HuH-7 (cell line): ENCODE measurements at places on chromosomes 1 and 21.
A peak's percentile ranks its signal among the peaks of the same experiment; 100 is the strongest.

DNA sequence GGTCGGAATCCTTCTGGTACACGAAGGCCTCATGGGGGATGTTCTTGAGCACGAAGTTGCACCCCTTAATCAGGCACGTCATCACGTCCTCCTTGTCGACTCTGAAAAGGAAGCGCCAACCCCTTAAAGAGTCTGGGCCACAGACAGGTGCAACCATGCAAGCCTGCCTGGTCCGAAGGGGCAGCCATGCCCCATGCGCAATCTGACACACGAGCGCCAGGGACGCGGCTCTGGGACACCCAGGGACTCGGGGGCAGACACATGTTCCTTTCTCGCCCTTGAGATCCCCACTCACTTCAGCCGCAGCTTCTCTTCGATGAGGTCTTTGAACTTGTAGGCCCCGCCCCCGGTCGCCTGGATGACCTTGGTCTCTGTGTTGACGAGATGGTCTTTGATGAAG lies 5.6 kb downstream of the PANK4 start:
- DNase-seq: no peak

- peak; percentile 29 for DNase-seq
Measured at GRCh38 chr1:19596065-19596713, 47.9 kb upstream of the NBL1 start.

DNA sequence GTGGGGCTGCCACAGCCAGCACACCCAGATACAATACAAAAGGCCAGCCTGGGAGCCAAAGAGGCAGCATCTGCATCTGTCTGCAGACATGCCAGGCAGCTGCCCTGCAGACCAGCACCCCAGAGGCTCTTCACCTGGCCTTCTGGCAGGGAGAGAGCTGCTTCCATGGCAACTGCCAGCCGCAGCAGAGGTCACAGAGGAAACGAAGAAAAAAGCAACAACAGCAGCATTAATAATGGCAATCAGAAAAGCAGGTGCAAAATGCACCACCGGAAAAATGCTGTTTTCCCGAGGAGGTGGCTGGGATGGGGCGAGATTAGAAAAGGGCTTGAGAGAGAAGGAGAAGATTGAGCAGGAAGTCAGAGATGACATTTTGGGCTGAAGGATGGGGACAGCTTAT lies 309.5 kb downstream of the PCP4 start:
- DNase-seq: no peak

- no peak for DNase-seq
Measured at GRCh38 chr1:91744953-91745639, 140.9 kb downstream of the TGFBR3 start.

DNA sequence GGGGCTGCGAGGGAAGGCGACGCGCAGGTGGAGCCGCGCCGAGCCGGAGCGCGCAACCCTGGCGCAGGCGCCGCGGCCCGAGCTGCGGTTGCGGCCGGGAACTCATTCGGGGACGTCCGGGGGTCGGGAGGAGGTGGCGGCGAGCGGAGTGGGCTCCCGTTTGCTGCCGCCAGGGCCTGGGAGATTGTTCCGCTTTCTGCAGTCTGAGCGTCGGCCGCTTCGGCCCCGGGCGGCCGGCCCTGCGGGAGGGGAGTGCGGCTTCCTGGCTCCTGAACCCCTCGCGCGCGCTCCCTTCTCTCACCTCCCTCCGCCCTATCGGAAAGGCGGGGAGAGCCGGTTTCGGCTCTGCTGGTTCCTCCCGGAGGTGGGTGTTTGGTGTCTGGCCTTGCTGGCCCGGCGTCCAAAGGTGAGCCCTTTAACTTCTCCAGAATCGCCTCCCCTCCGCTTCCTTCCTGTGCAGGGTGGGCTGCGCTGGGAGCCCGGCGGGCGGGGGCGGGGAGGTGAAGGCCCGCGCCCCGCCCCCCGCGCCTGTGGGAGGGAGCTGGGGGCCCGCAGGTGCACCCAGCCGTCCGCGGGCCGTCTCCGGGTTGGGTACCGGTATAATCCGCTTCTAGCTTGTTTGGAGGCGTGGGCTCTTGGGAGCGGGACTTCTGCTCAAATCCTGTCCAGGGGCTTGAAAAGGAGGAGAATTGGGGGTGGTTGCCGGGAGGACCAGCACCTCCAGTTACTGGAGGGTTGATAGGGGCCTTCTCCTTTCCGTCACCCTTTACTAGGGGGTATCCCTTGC lies 683 bp downstream of the LRRC8D start:
- DNase-seq: peak; percentile 46

DNA sequence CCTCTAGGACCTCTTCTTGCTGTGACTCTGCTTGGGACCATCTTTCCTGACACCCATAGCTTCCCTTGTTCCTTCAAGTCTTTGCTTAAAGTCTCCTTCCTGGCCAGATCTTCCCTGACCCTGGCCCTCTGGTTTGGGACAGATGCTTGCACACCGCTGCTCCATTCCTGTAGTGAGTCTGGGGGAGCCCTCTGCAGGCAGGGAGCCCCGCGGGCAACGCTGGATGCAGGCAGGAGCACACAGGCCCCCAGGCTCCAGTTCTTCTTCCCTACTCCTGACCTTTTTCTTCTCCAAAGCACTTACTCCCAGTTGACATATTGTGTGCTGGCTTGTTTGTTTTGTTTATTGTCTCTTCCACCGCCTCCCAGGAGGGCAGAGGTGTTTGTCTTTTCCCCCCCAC lies 413.4 kb downstream of the CAMTA1 start:
- DNase-seq: no peak

DNA sequence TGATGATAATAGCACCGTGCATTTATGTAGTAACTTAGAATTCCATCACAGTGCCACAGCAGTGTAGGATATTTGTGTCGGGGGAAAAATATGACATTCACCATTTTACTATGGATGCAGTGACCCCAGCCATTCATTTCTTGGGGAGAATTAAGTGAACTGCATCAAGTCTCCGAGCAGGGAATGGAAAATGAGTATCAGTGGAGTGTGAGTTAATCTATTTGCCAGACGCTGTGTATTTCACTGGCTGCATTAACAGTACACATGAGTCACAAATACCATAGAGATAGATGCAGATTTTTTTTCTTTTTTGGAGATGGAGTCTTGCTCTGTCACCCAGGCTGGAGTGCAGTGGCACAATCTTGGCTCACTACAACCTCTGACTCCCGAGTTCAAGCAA lies 33.8 kb upstream of the SLC45A1 start:
- DNase-seq: no peak

DNA sequence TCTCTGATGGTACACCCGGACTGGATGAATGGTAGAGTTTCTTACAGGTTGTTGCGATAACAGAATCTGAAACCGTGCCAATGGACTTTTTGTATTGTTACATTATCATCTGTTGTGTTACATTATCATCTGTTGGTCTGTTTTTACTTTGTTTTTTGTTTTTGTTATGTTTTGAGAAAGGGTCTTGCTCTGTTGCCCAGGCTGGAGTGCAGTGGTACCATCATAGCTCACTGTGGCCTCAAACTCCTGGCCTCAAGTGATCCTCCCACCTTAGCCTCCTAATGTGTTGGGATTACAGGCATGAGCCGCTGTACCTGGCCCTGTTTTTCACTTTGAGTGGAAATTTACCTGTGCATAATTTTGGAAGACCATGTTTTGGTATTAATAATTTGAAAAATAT lies 10.2 kb upstream of the PEX10 start:
- no peak for DNase-seq

GRCh38 chr1:157135646-157136045 lies 2.5 kb downstream of the ETV3 start:
- no peak for DNase-seq

DNA sequence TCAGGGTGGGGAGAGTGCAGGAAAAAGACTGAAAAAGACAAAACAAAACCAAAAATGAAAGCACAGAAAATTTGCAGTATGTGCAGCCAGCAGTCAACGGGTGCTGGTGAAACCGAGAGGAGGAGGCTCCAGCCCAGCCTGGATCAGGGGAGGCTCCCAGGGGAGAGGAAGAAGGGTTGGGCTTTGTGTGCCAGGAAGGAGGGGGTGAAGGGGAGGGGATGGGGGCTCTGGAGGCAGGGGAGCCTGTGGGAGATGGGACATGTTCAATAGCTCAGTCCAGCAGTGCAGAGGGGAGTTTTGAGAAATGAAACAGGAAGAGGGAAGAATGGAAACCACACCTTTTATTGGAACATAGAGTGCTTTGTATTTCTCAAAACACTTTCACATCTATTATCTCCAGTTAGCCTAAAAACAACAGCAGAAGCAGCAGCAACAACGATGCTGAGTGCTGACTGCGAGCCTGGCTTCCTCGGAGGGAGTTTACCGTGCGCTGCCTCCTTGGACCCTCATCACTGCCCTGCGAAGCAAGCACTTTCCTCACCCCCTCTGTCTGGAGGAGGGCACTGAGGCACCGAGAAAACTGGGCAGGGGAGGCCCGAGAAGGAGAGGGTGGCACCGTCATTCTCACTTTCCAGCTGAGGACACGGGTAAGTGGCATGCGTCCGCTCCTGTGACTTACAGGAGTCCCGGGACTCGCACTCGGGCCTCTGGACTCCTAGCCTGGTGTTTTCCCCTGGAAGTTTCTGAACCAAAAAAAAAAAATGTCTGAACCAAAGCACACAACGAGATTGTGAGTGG lies 62.9 kb downstream of the MDM4 start:
- DNase-seq: no peak

- DNase-seq: no peak
Measured at GRCh38 chr1:12001996-12002493, 17.3 kb upstream of the MIIP start.

DNA sequence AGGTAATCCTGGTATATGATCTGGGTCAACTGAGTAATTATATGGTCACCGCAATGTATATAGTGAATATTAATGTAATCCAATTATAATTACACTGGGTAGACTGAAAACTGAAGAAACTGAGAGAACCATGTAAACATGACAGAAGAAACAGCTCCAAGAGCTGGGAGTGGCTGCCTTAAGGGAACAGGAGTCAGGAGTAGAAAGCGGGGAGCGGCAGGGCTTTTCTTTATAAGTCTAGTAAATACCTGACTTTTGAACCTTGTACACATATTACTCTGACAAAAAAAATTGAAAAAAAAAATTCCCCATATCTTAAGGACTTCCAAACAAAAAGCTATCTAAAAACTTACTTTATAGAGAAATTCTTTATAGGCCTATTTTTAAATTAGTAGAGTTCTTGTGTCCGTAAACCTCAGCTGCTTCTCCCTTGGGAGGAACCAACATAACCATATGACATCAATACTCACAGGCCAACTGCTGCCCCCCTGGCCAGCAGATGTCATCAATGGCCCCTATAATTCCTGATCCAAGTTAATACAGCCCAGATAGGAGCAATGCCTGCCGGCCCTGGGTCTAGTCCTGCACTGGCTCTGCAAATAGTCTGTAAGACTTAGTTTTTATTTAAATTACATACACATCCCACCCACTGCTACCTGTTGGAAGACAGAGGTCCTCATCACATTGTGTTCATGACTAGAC lies 33.8 kb downstream of the THAP3 start:
- DNase-seq: no peak

- no peak for DNase-seq
Measured at GRCh38 chr1:202075389-202075788, 47.3 kb upstream of the GPR37L1 start.

- DNase-seq: no peak
Measured at GRCh38 chr1:79472067-79472656, 465.6 kb upstream of the ADGRL4 start.

DNA sequence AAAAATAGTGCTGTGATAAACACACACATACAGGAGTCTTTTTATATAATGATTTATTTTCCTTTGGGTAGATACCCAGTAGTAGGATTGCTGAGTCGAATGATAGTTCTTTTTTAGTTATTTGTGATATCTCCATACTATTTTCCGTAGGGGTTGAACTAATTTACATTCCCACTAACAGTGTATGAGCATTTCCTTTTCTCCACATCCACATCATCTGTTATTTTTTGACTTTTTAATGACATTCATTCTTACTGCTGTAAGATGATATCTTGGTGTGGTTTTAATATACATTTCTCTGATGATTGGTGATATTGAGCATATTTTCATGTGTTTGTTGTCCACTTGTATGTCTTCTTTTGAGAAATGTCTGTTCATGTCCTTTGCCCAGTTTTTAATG lies 78.3 kb downstream of the NIBAN1 start:
- no peak for DNase-seq

- no peak for DNase-seq
Measured at GRCh38 chr1:27960762-27961645, 1.2 kb downstream of the XKR8 start.

DNA sequence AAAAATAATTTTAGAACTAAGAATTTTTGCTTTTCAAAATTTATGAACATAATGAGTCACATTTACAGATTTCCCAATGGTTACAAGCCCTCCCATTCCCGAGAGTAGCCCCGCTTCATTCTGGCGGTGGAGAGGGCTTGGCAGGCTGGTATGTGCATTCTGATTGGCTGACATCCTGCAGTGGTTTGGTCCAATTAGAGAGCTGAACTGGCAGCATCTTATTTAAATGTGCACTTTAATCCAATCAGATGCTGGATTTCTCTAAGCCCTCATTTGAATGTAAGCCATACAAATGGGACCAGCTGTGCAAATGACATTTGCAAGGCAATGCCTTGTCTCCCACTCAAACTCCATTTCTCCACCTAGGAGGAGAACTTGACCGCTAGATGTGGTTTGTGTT lies 18.0 kb upstream of the TRIM17 start:
- no peak for DNase-seq

- DNase-seq: no peak
Measured at GRCh38 chr1:240309769-240310168, 218.1 kb downstream of the FMN2 start.

DNA sequence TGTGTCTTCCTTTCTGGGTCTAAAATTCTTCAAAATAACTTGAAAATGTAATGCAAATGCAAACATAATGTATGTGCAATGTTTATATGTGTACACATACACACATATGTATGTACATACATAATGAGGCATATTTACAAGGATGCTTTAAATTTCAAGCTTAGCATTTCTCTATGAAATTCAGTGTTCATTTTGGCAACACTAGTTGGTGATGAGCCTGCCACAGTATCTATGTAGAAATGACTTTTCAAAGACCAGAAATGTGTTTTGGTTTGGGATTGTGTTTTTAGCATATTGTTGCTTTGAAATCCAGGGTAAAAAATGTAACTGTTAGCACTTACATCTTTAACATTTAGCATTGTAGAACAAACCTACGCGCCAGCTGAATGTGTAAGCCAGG lies 10.1 kb downstream of the GABPA start:
- no peak for DNase-seq

DNA sequence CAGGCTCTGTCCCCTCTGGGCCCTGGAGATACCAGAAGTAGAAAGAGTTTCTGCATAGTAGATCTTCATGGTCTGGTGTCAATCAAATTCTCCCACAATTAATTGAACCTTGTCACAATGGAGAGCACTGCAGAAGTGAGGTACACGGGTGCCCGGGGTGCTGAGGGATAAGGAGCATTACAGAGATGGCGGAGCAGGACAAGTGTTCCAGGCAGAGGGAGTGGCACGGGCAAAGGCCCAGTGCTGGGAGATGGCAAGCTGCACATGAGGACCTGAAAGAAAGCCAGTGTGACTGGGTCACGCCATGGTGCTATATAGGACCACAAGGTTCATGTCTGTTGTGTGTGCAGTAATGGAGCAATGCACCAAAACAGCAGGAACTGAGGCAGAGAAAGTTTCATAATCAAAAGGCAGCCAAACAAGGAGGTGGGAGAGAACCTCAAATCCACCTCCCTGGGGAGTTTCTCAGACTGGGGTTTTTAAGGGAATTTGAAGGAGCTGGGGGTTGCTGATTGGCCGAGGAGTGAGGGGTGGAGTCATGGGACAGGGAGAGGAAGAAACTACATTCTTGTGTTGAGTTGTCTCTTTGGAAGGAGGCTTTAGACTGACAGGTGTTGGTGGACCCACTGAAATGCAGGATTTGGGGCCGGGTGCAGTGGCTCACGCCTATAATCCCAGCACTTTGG lies 27.7 kb downstream of the ACOT11 start:
- no peak for DNase-seq
